Bone marrow (tissue), 2 donors: ENCODE measurements at places on chromosomes 5 and 9.
A peak's percentile ranks its signal among the peaks of the same experiment; 100 is the strongest.

DNA sequence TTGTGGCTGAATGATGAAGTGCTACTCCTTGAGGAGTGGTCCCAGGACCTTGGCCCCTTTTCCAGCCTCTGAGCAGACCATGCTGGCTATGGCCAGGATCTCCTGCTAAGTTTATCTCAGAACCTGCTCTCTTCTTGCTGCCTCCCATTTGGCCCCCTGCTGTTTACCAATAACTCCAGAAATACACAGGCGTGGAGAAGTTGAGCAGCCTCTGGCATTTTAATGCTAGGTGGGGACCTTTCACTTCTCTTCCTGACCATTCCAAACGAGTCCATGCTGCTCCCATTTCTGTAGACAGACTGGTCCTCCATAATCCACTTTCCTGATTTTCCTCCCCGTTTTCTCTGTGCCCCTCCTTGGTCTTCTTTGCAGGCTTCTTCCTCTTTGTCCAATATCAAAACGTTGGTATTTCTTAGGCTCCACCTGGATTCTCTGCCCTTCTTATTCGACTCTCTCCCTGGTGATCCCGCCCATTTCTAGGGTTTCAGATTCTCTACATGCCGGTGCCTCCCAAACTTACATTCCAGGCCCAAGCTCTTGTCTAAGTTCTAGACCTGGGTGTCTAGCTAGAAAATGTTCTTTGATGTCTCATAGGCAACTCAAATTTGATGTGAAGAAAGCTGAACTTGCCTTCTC is 33.4 kb upstream of the TNFAIP8 start:
- no peak for DNase-seq

DNA sequence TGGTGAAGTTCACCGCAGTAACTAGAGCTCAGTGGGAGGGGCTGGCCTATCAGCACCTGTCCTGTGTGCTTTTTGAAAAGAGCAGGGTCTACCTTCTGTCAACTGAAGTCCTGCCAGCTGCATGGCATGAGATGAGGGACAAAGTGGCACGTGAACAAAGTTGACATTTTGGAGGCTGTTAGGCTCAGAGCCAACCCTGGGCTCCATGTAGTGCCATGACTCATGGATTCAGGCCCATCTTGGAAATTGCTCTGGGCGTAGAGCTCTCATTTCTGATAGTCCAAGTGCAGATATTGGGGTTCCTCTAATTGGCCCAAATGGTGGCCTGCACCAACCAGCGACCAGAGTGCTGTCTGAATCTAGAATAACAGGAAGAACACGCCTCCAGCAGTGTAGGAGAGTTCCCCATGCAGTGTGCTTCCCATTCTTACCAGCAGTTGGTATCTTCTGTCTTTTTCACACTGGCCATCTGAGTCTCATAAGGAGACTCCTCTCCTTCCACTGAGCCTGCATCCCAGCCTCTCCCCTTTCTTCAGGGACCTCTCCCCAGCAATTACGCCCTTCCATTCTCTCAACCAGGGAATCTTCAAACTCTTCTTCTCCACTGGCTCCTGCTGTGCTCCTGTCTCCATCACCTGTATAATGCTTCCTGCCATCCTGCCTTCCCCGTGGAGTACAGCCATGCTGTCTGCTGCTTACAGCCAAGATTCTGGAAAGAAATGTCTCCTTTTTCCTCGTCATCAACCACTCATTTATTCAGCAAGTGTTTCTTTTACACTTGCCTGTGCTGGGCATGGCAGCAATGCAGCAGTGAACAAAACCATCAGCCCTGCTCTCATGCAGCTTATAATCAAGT is 30.4 kb downstream of the IRF1 start:
- DNase-seq, result no peak

- DNase-seq, result no peak
Observed at GRCh38 chr9:87160148-87161102, 213.1 kb upstream of the GAS1 start.

DNA sequence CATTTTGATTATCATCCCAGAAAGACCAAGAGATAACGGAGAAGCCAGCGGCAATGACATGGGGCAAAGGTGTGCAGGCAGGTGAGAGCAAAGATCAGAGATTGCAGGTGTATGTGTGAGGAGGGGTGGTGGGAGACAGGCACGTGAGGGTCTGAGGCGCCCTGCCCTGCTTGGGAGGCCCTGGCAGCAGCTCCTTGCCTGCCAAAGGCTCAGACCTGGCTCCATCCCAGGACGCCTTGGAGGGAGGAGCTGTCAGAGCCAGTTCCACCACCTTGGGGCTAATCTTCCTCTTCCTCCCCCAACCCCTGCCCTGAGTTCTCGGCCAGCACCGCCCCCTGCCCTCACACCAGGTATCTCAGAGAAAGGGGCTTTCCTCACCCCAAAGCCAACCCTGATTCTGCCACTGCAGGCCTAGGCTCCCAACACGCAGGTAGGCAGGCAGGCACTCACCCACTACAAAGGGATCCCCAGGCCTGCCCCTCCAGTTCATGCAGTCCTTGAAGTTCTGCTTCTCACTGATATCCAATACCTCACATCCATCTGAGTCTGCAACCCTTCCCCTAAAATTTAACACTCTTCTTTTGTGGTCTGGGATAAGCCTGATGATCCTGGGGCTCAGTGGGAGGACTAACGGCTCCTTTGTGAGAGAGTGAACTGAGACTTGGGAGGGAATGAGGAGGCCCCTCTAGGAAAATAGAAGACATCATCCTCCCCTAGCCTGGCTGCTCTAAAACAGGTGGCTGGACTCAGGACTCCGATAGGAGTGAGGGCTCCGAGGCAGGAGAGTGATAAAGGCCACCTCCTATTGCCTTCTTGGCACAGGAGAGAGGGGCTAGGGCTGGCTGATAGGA is 1.8 kb downstream of the AQP3 start:
- no peak for DNase-seq

GRCh38 chr5:103703617-103704016 is 141.0 kb upstream of the NUDT12 start:
- no peak for DNase-seq

- no peak for DNase-seq
Observed at GRCh38 chr5:59536875-59537274, 356.7 kb downstream of the PDE4D start.

DNA sequence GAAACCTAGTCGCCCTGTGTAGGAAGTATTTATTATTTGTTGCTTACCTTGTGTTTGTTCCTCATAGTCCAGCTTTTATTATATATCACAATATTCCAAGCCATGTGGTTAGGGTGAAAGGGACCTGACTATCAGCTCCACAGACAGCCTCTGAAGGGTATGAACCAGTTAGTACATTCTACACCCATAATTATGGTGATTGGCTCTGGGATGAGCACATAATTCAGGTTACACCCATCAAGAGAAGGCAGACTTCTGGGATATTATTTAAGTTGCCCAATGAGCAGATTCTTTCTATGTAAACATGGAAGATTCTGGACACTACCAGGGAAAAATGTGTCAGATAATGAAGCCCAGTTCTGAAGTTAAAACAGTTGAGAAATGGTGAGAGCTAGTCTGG is 168.0 kb downstream of the KIF4B start:
- DNase-seq, result no peak

DNA sequence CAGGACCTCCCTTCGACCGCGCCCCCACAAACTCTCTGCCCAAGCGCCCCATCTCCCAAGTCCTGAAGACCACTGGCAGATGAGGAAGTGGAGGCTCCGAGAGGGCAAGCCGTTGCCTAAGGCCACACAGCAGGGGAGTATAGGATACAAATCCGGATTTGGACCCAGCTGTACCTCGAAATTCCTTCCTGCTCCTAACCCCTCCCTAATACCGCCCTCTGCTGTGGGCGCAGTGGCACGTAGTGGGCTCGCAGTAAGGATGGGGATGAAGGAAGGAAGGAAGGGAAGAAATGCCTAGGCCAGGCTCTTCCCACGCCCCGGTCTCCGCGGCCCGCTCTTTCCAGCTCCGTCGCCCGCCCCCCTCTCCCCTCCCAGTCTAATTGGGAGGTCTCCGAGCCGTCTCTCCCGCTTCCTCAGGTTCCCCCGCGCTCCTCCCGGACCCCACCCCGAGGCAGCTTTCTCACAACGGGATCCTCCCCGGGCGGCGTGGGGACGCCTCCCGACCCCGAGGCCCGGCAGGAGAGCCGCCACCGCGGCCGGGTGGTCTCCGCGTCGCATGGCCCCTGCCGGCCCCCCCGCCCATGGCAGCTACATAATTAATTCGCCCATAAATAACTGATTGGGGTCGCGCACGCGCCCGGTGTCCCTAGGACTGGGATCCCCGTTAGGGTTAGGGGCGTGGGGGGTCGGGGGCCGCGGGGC is 138.9 kb downstream of the C9orf50 start:
- peak; percentile 59 for DNase-seq

- no peak for DNase-seq
Observed at GRCh38 chr5:168132241-168132641, 159.2 kb upstream of the WWC1 start.

- no peak for DNase-seq
Observed at GRCh38 chr5:52269401-52269800, 518.3 kb upstream of the ITGA1 start.

- no peak for DNase-seq
Observed at GRCh38 chr5:180284149-180284548, 7.7 kb downstream of the MAPK9 start.

DNA sequence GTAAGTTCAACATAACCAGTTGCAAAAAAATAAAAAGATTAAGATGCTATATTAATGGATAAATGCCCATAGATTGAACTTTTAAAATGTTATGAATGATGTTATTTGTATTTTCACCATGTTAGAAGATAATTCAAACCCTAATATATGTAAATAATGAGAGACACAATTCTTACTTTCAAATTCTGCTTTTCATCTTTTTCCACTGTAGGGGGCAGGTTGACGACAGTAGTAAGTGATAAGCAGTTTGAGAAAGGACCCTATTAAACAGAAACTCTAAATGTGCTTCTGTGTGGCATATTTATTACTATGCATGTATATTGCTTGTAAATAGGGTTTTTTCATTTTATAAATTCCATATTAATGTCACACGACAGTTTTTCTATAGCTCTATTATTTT is 591.1 kb downstream of the SEMA5A start:
- DNase-seq, result no peak

GRCh38 chr5:132215329-132215728 is 12.3 kb downstream of the P4HA2 start:
- DNase-seq, result no peak

GRCh38 chr9:13002740-13003139 is 227.9 kb downstream of the LURAP1L start:
- no peak for DNase-seq

DNA sequence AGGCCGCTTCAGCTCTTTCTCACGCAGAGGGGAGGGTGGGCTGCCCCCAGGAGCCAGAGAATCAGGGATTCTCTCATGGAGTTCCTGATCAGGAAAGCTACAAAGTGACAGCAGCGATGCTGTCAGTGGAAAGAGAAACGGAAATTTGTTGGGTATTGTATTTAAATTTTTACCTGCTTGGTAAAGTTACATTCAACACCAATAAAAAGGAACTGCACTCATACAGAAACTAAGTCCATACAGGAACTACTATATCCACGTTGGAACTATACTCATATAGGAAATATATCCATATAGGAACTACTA is 325.5 kb upstream of the IRX4 start:
- no peak for DNase-seq

DNA sequence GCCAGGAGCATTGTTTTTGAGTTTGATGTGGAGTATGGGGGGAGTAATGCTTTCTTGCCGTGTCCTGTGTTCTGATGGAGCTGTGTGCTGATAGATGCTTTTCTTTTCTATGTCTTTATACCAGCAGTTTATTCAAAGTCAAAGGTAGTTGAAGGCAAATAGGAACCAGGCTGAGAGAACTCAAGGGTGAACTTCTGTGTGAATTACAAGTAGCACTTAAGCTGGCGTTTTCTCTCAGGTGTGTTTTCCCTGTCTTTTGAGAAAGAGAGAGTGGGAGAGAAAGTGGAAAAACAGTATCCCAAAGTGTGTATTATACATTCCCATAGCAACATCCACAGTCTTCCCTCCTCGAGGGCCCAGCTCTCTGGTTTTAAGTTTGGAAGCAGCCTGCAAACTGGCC is 1.5 kb downstream of the TNFAIP8 start:
- no peak for DNase-seq

DNA sequence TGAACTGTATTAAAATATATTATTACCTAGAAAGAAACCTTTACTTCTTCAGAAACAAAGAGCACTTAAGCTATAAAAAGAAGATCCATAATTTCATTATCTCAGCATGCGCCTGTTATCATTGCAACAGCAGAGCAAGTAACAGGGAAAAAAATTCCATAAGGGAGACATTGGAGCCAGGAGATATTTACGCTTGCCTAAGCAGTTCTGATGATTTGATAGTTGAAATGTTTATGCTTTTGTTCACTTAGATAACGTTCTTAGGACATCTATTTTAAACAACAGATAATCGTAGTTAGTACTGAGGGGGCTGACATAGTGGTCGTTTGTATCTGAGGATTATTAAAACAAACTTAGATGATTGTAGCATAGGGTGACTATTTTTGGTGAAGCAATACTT is 252.5 kb downstream of the NNT start:
- no peak for DNase-seq

- no peak for DNase-seq
Observed at GRCh38 chr5:72415616-72416325, 91.4 kb downstream of the ZNF366 start.

- DNase-seq, result no peak
Observed at GRCh38 chr5:148899993-148900392, 73.6 kb downstream of the ADRB2 start.

- no peak for DNase-seq
Observed at GRCh38 chr9:35760651-35761050, 6.6 kb upstream of the MSMP start.

DNA sequence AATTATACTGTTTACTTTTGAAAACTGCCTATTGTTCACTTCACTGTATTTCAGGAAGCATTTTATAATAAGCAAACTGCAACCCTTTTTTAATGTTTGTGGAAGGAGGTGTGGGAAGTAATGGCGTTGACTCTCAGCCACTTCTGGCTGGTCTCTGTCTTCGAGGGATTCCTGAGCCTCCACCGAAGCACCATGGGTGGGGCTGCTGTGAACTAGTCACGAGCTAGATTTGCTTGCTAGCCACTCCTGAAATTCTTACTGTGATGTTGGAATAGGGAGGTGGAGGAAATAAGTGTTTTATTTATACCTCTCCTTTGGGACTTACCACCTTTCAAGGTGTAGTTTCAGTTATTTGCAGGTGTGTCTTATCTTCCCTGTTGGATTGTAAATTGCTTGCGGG is 26.8 kb downstream of the PIP5K1B start:
- no peak for DNase-seq

GRCh38 chr5:42807722-42808447 is 3.8 kb downstream of the SELENOP start:
- no peak for DNase-seq

DNA sequence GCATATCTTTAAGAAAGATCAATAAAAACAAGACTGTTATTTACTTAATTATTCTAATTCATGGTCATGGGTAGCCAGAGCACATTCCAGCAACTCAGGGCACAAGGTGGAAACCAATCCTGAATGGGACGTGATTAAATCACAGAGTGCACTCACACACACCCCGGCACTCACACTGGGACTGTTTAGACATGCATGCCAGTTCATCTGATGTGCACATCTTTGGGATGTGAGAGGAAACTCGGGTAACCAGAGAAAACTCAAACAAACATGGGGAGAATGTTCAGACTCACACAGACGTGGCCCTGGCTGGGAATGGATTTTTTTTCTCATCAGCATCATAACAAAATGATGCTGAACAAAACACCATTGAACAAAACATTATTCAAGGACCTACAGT is 29.4 kb downstream of the SMAD5 start:
- no peak for DNase-seq
